EH (cell line): ENCODE measurements at places on chromosomes 12 and 14.

DNA sequence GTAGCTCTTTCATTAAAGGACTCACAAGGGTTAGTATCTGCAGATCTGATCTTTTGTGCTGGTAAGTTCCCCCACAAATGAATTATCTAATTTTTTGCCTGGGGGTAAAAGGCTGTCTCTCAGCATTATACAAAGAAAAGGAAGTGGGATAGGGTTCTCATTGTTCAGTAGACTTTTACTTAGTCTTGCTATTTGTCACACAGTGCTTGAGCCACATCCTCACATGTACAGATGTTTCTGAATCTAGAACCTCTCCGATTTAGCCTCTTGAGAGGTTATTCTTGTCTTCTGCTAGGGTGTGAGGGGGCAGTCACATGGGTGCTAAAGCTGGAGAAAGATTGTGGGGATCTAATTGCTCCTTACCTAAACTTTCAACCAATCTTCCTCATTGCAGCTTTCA is 93.0 kb downstream of the SLC41A2 start:
- no peak for DNase-seq

DNA sequence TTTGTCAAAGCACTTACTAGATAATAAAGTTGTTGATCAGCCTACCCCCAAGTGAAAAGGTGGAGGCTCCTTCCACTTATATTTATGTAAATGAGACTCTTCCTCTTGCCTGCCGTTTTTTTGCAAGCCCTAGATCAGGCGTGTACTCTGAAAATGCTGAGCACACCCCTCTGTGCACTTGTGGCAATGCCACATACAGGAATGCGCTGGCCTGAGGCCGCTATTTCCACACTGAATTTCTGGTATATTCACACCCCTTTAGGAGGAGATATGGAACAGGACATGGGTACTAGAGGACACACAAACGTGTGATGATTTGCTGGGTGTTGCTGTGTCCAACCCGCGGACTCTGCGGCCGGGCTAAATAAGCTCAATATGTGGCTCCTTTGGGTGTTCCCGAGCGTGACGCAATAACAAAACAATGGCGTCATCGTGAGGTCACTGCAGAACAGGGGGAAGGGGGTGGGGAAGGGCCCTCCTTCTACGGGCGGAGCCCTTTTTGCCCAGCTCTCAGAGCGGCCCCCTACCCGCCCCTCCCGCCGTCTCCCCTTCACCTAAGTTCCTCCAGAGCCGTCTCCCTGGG is 554 bp upstream of the TSPAN31 start:
- no peak for DNase-seq

DNA sequence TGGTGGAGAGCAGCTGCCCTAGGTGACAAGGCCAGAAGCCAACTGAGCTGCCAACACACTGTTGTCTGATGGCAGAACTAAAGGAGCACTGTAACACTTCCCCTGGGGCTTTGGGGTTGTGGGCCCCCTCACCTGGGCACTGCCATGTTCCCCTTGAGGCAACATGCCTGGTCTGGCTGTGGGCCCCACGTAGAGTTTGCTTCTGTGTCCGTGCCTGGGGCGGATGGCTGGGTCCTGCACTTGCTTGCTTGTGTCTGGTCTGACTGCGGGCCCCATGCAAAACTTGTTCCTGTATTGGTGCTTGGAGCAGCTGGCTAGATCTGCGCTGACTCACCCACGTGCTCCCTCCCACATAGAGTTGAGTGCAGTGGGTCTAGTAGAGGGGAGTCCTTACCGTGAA is 78.4 kb downstream of the MNAT1 start:
- no peak for DNase-seq

- DNase-seq = no peak
These were observed 351.3 kb downstream of the TMEM121 start for GRCh38 chr14:105877645-105878044.

DNA sequence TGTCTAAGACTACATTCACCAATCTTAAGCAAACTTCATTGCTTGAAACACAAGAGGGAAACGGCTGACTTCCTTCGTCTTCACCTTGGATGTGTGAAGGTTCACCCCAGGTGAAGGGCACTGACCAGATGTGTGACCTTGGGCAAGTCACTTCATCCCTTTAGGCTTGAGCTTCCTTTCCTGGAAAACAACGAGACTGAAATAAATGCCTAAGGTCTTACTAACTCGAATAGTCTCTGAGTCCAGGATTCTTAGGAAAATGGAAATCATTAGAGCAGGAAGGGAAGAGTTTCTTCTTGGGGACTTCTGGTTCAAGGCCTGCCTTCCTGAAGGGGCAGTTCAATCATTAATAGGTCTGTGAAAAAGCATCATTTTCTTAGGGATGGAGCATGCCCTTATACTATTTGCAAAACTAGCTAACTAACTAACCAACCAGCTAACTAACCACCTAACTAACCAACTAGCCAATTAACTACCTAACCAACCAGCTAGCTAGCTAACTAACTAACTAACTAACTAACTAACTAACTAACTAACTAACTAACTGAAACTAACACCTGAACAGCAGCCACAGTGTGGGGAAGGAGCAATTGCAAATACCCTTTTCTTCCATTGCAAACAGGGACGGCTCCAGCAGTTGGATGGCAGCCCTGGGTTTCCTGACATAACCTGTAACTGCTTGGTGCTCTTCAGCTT is 31.5 kb upstream of the EMP1 start:
- no peak for DNase-seq

GRCh38 chr12:68521848-68522502 is 88.7 kb upstream of the RAP1B start:
- DNase-seq = peak; percentile 53

GRCh38 chr14:104585966-104586697 is 6.6 kb downstream of the C14orf180 start:
- DNase-seq = peak; percentile 3

DNA sequence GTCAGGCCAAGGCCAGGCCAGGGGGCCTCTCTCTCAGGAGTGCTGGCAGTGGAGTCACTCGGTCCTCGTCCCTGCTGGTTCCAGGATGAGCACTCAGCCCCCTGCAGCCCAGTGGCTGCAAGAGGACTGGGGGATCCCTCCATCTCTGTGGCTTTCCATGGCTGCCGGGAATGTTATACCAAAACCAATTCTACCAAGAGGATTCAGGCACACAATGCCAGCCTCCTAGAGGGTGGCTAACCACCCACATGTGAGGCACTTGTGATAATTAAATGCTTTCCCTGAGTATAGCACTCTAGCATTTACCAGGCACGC is 21.9 kb downstream of the ASB2 start:
- DNase-seq = no peak

DNA sequence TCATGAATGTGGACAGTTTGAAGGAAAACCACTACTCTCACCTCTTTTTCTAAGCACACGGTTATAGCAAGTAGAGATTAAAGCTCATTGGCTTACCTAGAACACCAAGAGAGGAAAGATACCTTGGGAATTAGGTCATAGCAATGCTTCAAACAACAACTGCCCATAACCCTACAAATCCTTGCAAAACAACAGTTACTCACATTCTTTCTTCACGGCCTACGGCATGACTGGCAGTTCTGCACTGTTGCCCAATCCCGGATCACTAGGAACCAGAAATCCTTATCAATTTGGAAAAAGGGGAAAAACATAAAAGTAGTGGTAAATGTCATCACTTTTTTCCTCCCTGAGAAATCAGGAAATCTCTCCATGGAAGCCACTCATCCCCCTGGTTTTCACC is 9.6 kb upstream of the ISM2 start:
- DNase-seq = peak; percentile 53

- peak; percentile 99 for DNase-seq
These were observed 41.8 kb downstream of the EFCAB11 start for GRCh38 chr14:89912667-89913211.

GRCh38 chr12:3137268-3137781 is 60.1 kb downstream of the TSPAN9 start:
- peak; percentile 54 for DNase-seq

GRCh38 chr12:75977590-75977951 is 54.0 kb downstream of the PHLDA1 start:
- no peak for DNase-seq

DNA sequence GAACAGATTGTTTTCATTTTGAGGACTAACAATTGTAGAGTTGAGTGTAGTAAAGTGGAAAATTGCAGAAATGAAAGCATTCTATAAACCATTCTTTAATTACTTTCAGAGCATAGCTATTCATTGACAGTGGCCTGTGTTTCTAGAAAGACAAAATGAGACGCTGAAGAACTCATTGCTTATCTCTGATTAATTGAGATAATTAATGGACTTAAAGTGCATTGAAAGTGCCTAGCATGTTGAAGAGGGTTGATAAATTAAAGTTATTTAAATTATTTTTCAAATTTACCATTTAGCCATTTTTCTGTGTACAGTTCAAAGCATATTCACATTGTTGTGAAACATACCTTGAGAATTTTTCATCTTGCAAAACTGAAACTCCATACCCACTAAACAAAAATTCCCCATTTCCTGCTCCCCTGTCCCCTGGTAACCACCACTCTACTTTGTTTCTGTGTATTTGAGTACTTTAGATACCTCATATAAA is 57.4 kb downstream of the DAAM1 start:
- DNase-seq = no peak

DNA sequence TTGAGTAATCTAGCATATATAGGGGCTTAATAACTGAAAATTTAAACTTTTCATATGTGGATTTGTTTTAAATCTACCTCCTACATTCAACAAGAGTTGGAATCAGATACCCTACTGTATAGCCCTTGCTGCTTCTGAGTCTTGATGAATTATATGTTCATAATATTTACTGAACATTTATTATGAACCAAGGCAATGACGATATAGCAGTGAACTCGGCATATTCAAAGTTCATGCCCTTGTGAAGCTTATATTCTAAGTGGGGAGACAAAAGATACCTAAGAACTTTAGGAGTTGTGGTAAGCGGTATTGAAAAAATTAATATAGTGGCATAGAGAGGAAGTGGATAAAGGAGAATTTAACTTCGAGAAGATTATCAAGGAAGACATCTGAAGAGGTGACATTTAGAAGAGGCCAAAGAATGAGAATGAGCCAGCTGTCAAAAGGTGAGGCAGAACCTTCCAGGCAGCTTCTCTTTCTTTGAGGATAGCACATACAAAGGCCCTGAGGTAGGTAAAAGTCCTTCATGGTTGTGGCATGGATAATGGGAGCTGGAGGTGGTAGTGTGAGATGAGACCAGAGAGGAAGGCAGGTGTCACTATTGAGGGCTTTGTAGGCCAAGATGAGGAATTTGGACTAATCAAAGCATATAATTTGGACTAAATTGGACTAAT is 10.2 kb downstream of the EID3 start:
- no peak for DNase-seq

- DNase-seq = no peak
These were observed 36.0 kb downstream of the SPTLC2 start for GRCh38 chr14:77580477-77580876.

DNA sequence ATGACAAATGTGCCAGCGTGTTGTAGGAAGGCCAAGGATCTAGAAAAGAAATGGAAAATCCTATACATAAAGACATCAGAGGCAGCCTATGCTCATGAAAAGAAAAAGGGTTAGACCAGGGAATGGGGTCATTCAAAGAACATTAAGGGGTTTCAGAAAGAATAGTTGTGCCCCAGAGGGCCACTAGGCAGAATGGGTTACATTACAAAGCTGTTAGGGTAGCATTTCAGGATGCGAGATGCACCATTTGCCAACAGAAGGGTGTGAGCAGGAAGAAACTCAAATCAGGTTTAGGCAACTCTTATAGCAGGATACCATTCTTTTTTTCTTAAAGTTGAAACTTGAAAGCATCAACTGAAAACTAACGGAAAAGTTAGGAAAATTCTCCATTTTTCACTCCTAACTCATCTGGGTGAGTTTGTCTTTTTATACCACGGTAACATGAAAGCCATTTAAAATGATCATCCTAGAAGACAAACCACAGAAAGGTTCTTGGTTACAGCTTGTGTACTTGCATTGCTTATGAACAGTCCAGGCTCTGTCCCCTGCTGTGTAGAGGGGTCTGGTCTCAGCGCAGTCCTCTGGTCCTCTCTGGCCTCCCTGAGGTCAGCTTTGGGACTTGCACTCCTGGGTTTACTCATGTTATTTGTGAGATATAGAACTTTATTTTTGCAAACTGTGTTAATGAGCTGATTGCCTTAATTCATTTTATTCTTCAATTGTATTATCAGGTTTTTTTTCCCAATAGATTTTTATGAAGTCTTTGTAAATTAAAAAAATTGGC is 209.1 kb downstream of the DACT1 start:
- DNase-seq = no peak

GRCh38 chr14:38053666-38054065 is 154.0 kb upstream of the SSTR1 start:
- peak; percentile 40 for DNase-seq

DNA sequence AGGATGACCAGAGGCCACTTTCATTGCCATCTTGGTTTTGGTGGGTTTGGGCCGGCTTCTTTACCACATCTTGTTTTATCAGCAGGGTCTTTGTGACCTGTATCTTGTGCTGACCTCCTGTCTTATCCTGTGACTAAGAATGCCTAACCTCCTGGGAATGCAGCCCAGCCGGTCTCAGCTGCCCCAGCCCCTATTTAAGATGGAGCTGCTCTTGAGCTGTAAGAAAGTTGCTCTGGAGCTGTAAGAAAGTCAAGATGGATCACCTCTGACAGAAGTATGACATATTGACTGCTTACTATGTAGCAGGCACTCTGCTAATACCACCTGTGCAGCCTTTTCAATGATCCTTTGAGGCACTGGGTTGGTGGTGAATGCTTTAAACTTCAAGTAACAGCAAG is 52.1 kb downstream of the RIN3 start:
- DNase-seq = no peak

GRCh38 chr14:58985786-58986185 is 202.7 kb upstream of the DAAM1 start:
- no peak for DNase-seq

DNA sequence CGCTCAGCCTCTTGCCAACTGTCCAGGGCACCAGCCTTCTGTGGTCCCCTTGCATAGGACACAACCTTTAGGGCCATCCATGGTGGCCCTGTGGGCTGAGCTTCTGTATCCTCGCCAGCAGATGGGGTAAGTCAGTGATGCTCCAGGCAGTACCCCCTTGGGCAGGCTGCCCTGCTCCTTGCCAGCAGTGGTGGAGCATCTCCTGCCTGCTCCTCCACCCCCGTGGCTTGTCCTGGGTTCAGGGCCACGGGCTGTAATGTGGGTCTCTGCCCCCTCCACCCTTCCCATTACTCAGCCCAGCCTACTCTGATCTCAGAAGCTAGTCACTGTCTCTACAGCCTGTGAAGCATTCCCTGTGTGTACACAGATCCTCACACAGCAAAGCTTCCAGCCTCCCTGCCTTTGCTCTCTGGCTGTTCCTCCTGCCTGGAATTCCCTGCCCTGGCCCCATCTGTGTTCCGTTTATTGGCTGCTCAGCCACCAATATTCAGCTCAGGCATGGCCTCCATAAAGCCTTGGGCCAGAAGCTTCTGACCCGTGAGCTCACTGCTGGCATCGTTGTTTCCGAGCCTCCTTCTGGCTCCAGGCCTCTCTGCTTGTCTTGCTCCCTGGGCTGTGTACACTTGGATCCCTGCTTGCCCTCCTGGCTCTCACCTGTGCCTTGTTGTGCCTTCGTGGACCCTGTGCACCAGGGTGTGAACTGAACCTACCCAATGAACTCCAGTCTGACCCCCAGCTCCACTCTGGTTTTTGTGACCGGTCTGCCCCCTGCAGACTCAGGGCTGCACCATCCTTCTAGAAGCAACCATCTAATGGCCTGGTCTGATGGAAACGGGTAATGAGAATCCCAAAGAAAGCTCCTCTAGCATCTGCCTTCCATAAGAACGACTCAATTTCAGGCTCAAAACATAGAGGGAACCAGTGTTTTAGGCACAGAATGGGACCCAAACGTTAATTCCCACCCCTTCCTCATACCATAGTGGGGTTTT is 177.0 kb upstream of the PRMT8 start:
- peak; percentile 47 for DNase-seq
